Stimulated activated CD4-positive, alpha-beta T cell treated with anti-CD3 and anti-CD28 coated beads, Interleukin-15, amount 100 ng/mL, for 1 hour (primary cell): ENCODE measurements at places on chromosomes 6 and 20.

GRCh38 chr20:5797843-5798462 is 47.8 kb downstream of the SHLD1 start:
- no peak for DNase-seq

GRCh38 chr6:28240471-28240870 is 11.6 kb downstream of the ZKSCAN4 start:
- no peak for DNase-seq

DNA sequence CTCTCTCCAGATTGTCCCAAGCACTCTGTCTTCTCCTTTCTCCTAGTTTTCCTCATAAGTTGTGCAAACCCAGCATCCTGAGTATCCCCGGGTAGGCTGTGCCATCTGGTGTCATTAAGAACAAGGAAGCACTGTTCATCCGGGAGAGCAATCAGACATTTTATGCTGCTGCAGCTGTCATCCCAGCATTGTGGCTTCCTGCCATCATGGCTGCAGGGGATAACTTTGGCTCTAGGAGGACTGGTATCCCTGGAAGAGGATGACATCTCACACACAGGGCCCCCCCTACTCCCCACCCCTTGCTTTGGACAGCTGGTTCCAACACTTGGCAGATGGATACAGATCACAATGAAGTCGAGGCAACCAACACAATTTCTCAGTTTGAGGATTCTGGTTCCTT is 1195.1 kb upstream of the MAP3K7 start:
- no peak for DNase-seq

DNA sequence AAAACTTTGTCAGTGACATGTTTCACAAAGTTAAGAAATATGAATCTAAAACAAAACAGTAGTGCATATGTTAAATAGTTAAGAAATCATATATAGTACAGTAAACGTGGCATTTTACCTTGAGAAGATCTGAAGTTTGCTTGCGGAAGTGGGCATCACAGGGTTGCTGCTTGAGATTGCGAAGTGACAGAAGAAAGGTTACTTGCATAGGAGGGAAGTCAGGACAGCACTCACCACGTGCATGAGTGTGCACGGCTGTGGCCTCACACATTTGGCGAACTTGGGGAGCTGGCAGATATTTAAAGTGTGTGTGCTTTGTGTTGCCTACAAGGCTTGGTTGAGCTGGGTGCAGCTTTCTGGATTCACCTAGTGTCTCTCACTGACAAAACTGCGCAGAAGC is 431.5 kb upstream of the ARID1B start:
- DNase-seq, result no peak

GRCh38 chr20:58084966-58085365 is 143.5 kb downstream of the ANKRD60 start:
- DNase-seq, result no peak

DNA sequence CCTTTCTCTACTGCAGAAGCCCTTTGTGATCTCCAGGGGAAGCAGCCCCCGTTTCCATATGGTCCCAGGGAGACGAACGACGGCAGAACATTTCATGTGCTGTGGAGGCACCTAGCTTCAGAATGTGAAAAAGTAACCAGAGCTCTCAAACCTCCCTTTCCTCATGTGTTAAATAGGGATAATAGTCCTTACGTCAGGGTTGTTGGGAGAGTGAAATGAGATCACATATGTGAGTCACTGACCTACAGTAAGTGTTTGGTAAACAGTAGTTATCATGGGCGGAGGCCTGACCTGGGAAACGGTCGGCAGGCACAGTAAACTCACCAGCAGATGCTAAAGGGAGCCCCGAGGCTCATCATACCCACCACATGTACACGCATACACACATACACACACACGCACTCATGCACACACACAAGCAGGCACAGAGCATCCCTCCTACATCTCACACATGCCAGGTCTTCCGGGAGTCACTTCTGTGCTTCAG is 89.7 kb downstream of the LY86 start:
- DNase-seq, result no peak

DNA sequence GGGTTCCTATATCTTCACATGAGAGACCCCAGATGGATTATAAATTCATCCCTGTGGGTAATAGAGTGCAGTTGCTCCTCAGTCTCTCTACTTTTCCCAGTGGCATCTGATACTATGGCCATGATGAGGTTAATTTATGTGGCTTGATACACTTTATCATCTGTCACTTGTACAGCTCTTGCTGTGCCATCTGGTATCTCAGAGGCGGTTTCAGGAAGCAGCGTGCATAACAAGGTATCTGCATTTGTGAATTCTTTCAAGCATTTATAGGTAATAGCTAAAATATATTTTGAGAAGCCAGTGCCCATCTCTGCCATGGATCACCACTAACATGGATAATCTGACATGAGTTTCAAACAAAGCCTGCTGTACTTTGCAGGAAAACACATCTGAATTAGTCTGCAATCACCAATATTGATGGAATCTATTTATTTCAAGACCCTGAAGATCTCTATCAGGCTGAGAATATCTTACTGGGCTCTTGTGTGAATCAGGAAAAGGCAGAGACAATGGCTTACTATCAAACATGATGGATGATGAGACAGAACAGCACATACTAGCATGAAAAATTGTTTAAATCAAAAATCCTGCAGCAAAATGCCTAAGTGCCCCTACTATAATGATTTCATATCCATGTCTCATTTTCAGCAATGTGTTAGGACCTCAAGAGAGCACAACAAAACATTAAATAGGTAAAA is 548.7 kb upstream of the MAP3K7 start:
- DNase-seq, result no peak

GRCh38 chr6:150673720-150674346 is 74.1 kb downstream of the PLEKHG1 start:
- DNase-seq, result no peak

- DNase-seq, result no peak
Observed at GRCh38 chr20:20578838-20579237, 133.6 kb downstream of the RALGAPA2 start.
